ENCODE measurements at places on chromosomes 7 and 10.
A peak's percentile ranks its signal among the peaks of the same experiment; 100 is the strongest.

DNA sequence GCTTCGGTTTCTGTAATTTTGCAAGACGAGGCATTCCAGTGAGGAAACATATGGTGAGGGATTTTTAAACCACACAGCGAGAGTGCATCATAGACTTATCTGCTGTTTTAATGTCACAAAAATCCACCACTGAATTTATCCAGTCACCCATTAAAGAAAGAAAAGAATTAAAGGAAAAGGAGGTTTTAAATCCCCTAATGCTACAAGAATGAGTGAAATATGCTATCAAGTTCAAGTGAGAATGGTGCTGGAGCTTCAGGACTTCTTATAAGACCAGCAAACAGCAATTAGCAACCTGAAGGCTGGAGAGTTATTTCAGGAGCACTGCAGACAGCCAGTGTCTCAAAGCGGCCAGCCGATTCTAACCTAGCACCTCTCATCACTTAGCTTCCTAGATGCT lies 439.1 kb upstream of the MGMT start:
- no peak for DNase-seq

GRCh38 chr10:102814453-102814871 lies 22.8 kb downstream of the CYP17A1 start:
- DNase-seq: no peak

DNA sequence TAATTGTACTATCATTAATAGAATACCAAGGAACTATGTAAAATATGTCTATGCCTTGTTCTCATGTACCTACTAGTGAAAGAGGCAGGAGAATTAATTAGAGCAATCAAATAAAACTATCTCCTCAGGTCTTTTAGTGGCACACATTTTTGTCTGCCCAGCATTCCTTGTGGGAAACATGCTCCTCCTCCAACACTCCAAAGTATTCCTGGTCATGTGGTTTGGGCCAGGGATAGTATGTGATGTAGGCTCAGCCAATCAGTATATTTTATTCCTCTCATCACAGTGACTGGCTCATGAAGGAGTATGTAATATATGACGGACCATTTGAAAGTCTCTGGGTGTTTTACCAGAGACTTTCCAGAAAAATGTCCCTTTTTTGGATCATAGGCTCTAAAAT lies 16.7 kb upstream of the SYPL1 start:
- no peak for DNase-seq

DNA sequence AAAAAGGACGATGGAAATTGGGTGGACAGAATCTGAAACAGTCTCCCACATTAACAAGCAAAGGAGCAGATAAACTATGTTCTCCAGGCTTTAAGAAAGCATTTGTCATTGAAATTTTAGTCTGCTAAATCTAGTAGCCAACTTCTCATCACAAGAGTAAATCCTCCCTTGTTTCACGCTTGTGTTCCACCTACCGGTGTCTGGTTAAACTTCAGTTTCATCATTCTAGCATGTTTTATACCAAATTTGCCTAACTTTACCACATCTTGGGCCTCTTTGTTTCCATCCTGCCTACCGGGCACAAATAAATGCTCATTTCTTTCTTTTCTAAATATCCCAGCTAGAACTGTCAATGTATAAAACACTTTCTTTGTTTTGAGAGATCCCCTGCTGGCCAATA lies 5.8 kb downstream of the LIPA start:
- no peak for DNase-seq

- DNase-seq: no peak
These were observed 30.1 kb upstream of the PRTFDC1 start for GRCh38 chr10:24982319-24983112.

- no peak for DNase-seq
These were observed 447.8 kb upstream of the C7orf33 start for GRCh38 chr7:148142660-148143248.

- DNase-seq: no peak
These were observed at the start of gene WIPF3 for GRCh38 chr7:29806208-29806994. WIPF3 (plus strand) TSS chr7:29806508; CDS start chr7:29834725, 28,217 bp downstream.

GRCh38 chr10:58778966-58779365 lies 266.3 kb downstream of the BICC1 start:
- DNase-seq: no peak

GRCh38 chr7:106216517-106216922 lies 68.3 kb downstream of the NAMPT start:
- DNase-seq: no peak

- DNase-seq: no peak
These were observed 133.7 kb downstream of the FOXP2 start for GRCh38 chr7:114548081-114548980.

DNA sequence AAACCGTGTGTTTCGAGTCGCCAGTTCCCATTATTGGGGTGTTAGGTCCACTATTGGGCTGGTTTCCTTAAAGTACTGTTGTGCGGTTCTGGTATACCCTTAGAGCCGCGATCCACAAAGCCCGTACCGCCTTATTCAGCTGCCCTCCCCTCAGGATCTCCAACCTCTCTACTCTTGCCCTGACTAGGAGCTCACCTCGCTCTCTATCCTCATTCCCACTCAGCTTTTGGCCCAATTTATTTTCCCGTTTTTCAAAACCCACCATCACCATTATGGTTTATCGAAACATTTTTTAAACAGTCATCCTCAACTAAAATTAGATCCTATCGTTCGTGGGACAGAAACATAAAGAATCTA lies 461 bp upstream of the ETV1 start:
- no peak for DNase-seq

DNA sequence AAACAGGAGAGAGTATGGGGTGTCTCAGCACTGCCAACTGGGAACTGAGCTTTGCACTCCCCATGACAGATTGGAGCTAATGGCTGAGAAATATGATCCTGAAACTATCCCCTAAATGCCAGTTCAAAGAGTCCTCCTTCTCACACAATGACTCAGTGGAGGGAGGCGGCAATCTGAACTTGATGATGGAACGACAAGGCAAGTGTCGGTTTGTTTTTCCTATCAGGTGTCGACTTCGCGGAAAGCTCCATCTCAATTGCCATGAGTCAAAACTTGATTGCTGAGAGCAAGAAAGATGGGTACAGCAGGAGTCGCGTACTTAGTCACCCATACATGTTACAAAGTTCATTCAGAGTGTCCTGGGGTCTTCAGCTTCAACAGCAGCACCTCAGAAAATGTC lies 52.5 kb downstream of the NPY start:
- DNase-seq: no peak

DNA sequence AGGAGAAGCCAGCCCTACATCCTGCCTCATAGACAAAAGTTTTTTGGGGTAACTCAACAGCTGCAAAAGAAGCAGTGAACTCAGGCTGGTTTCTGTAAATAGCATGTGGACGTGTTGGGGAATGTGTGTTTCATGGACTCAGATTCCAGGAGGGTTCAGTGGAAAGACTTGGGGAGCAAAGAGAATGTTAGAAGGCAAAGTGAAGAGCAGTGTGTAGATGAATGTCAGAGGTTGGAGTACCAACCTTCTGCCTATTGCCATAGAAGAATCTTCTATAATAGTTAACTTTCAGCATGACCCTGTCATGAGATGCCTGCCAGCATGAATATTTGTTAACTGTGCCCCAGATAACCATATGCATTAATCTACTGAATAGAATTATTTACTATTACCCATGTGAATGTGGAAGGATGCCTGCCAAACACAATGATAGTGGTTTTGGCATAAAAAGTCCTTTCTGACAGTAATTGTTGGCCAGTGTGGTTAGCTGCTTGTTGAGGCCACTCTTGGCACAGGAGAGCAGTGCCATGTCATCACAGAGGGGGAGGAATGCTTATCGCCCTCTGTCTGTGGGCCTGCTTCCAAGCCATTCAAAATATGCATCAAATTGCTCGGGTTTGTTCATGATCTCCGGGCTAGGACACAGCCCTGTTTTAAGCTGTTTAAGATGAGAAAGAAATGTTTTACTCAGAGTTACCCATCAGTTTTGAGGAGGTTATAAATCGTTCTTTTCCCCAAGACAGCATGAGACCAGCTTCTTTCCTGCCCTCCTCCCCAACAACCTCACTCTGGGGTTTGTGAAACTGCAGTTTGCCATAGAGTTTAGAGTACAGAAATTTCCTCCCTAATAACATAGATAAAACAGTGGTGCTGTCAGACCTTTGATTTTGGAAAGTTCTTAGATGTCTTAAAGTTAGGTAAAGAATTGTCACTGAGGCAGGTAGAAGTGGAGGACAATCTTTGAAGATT lies 165.3 kb downstream of the WNT2 start:
- peak; percentile 15 for DNase-seq

DNA sequence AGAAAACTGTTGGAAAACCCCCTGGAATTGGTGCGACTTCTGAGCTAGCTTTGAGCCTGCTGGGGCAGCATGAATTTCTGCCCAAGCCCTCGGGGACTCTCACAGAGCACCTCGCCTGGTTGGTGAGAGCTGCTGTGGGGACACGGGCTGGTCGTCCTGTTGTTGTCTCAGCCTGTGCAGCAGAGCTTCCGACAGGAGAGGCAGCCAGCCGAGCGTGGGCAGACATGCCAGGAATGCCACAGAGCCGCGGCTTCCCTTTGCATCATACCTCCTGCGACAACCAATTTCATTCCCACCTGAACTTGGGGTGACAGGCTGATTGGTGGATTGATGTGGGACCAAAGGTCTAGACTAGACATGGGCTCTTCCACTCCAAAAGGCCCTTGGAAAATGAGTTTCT lies 60.2 kb upstream of the NRBF2 start:
- no peak for DNase-seq

GRCh38 chr10:90862908-90863514 lies 5.2 kb upstream of the HTR7 start:
- no peak for DNase-seq

GRCh38 chr7:140990193-140990962 lies 24.4 kb downstream of the MRPS33 start:
- DNase-seq: no peak

- no peak for DNase-seq
These were observed 95.2 kb downstream of the CLEC2L start for GRCh38 chr7:139618482-139619366.

DNA sequence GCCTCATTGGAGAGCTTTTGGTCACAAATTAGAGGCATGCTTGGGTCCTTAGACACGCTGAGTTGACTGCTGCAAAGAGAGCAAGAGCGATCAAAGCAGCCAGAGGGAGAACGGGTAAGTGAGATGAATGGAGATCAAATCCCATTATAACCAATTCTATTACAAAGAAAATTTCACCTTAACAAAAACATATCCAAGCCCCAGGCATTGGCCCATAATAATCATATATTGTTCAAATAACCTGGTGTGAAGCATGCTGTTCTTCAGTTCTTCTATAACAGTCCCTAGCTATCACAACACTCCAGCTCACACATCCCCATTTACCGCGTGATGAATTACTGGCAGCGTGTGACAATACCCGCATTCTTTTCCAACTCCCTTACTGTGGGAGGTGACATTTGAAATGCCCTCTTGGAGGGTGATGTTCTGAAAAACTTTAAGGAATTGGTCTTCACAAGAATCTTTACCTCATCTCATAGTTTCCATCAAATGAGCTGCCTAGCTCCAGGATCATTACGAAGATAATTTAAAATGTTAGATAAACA lies 156.1 kb upstream of the PLXNA4 start:
- DNase-seq: no peak

DNA sequence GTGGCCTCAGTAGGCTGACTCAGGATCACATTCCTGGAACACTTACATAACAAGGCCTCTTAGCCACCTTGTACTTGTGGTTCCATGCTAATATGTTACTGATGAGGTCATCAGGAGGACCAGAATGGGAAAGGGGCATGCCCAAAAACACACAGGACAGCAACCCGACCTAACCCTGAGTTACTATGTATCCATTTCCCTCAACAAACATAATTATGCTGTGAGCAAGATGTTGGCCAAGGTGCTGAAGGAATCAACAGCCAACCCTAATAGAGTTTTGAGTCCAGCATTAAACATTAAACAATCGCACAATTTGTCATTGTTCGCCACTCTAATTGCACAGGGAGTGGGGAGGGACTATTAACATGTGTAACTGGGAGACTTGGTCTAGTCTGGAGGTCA lies 129.4 kb downstream of the PLPP4 start:
- no peak for DNase-seq
